ENCODE measurements at places on chromosomes 2 and 18.

- DNase-seq: no peak
Observed at GRCh38 chr2:121776361-121776760, 20.9 kb downstream of the TSN start.

DNA sequence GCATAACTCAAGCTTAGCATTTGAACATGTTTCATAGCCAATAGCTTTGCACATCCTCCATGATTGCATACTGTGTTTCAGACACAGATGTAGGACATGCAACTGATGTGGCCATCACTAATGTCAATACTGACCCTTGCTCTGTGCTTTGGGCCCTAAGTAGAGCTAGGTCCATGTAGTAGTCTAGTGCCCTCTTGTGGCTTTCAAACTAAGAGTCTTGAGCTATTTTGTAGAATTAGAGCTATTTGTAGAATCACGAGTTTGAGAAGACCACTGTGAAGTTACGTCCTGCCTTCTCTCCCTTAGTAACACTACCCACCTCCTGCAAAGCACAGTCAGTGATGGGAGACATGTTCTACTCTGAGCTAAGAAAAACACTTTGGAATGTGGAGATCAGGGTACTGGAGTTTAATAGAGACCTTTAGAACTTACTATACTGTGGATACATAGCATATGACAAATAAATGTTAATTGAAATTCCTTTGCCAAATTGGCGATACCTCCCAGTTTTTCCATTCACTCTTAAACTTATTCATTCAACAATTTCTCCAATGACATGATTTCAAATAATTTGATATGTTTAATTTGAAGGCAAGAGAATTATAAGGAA, 306.5 kb upstream of the TNP1 start:
- peak; percentile 39 for DNase-seq

DNA sequence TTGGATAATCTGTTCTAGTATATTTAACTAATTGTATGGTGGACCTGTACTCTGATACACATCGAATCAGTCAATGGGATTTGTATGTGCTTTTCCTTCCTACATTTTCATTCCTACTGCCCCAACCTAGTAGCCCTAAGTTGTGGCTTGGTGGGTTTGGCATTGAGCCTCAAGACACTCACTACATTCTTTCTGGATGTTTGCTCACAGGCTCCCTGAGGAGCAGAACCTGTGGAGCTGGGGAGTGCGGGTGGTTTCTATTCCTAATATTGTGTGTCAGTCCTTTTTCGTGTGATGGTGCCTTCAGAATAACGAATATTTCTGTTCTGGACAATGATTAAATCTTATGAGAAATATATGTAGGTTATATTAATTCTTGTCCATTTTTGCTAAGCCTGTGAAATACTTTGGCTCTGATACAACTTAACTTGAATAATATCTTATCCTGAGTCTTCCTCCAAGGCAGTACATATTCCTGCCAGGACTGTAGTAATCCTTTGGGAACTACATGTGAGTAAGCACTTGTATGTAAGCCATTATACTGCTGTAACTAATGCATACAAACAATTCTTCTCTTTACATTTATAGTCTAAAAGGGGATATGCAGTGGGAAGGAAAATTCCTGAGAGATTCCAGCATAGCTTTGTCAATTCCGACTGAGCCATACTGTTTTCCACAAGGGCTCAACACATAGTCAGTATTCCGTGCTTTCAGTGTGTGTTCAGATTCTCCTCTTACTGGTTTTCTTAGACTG, 150.6 kb downstream of the AGPS start:
- DNase-seq: no peak

- DNase-seq: no peak
Observed at GRCh38 chr2:213068676-213069359, 82.6 kb downstream of the IKZF2 start.

- no peak for DNase-seq
Observed at GRCh38 chr18:27996801-27997272, 180.1 kb downstream of the CDH2 start.

GRCh38 chr2:46887028-46887885, 28.3 kb downstream of the MCFD2 start:
- no peak for DNase-seq

DNA sequence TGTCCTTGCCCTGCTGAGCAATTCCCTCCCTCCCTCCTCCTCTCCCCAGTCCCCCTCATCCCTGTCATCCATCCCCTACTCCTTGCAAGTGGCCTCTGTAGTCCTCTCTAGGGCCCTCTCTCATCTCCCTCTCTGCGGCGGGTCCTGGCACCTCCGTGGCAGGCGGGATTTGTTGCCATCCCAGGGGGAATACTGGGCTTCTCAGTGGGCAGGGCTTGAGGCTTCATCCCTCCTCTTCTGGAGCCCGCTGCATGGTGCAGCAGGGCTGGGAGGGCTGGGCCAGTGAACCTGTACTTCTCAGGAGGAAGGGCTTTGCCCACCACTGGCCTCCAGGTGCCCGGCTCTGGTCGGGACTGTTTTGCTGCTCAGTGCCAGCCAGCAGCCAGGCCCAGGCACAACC, 216.2 kb downstream of the TFCP2L1 start:
- no peak for DNase-seq

GRCh38 chr2:89763581-89764485, 1072.4 kb downstream of the RPIA start:
- DNase-seq: no peak

DNA sequence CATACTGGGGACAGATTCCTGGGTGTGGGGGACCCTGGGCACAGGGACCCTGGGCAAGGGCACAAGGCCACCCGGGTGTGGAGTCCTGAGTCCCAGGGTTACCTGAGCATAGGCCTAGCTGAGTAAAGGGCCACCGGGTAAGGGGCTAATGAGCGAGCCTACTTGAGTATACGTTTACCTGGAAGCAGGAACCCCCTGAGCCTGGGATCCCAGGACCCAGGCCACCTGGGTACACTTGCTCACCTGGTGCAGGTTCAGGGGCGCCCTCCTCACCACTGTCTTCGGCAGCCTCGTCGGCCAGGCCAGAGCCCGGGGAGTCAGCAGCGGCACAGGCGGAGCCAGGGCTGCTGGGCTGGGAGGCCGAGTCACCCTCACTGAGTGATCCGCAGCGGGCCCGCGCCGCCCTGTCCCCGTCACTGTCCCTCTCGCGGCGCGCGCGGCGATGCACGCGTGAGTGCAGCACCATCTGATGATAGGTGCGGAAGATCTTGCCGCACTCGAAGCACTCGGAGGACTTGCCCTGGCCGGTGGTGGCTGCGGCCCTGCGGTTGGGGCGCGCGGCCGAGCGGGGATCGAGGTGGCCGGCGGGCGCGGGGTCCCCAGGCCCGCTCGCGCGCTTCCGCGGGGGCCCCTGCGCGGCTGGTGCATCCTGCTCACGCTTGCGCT, 53.9 kb downstream of the ZNF516 start:
- DNase-seq: no peak

GRCh38 chr2:238927746-238928519, 80.0 kb downstream of the TWIST2 start:
- no peak for DNase-seq

DNA sequence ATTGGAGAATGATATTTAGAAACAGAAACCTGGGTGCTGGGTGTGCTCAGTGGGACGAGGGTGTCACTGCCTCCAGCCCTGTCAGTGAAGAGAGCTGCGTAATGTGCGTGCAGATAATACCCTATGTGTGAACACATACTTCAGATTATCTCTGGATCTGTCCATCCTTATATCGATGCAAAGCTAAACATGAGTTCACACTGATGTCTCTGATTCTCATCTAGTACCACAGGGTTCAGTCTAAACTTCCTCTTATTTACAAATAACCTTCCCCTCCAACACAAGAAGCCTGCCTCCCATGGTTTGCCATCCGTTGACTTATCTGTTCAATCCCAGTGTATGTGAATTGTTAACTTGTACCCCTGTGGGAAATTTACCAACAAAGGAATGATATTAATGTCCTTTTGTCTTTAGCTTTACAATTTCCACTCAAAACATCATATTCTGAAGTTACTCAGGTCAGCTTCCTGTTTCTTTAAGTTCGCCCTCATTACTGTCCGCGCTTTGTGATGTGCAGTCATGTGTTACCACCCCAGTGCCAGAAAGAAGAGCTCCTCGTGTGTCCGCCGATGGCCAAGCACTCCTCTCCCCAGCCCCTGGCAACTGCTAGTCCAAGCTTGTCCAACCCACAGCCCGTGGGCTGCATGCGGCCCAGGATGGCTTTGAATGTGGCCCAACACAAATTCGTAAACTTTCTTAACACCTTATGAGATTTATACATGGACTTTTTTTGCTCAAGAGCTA, 108.2 kb downstream of the RTP5 start:
- DNase-seq: no peak

- DNase-seq: no peak
Observed at GRCh38 chr2:73114273-73114867, 1.6 kb upstream of the RAB11FIP5 start.

DNA sequence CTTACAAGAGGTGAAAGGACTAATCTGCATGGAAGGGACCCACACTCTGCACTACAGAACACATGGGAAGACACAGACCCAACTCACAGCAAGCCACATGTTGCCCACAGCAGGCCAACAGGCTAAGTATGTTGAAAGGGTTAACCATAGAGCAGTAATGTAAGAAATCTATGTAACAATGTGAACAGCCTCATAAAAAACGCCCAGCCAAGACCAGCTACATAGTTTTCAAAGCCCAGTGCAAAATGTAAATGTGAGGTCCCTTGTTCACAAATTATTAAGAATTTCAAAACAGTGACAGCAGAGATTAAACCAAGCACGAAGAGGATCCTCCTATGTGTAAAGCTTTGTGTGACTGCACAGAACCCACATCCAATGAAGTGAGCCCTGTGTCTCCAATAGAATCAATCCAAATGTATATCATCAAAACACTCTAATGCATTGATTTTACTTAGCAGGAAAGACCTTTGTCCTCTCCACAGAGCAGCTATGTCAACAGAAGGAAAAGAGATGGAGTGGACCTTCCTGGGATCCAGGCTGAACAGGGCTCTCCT, 210.1 kb downstream of the AGPS start:
- no peak for DNase-seq

- DNase-seq: no peak
Observed at GRCh38 chr2:233603520-233603919, 13.9 kb upstream of the UGT1A8 start.

DNA sequence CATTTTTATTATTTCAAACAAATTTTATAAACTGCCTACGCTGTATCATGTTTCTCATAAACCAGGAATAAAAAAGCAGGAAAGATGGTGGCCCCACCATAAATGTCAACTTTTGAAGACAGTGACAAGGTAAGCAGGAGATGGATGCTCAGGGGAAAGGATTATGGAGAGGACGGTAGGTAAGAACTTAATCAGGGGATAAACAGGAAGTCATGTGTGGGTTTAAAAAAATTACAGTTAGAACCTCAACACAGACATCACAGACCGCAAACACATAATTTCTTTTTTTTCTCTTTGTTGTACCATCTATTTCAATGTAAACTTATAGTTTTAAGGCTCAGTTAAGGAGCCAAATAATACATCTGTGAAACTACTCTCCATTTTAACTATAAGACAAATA, 575.2 kb upstream of the SLC8A1 start:
- DNase-seq: no peak

DNA sequence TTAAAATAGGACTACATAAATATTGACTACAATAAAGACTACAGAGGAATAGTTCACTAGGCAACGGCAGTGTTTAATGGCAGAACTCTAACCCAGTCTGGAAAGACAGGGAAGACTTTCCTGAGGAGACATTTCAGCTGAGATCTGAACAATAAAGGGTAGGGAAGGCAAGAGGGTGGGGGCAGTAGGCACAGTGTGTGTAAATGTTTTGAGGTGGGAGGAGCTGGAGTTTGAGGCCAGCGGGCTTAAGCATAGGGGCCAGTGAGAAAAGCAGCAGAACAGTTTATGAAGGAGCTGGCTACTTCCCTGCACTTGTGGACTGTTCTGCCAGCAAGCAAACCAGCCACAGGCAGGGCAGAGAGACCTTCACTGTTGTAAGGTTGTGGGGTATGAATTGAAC, 76.6 kb upstream of the UGP2 start:
- DNase-seq: no peak

GRCh38 chr2:174718591-174718990, 45.7 kb downstream of the CHRNA1 start:
- DNase-seq: no peak

GRCh38 chr2:173090276-173090877, 14.7 kb downstream of the MAP3K20 start:
- DNase-seq: no peak

DNA sequence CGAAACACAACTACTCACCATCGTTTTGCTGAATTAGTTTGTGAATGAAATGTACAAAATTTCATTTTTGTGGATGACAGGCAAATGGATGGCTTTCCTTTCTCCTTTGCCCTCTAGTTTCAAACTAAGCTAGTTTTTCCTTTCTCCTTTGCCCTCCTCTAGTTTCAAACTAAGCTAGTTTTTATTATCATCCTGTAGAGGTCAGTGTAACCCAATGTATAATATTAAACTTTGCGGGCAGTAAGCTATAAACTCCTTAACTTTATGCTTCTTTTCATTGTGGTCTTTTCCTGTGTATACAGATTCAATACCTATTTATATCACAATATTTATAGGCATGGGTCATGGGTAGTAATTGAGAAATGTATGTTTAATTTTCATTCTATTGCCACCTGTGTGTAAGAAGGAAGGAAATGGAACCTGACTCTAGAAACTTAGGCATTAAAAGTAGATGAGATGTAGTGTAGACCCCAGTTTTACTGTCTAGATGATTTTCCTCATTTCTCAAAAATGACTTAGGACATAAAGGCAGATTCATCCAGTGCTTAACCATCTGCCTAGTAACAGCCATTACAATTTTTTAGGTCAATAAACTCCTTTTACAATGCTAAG, 58.1 kb downstream of the MAP3K19 start:
- no peak for DNase-seq

GRCh38 chr18:13159579-13159978, 59.0 kb upstream of the LDLRAD4 start:
- DNase-seq: no peak

GRCh38 chr2:37350034-37350433, 5.6 kb downstream of the QPCT start:
- peak; percentile 75 for DNase-seq

GRCh38 chr2:96251721-96252292, 14.0 kb downstream of the TMEM127 start:
- no peak for DNase-seq

- no peak for DNase-seq
Observed at GRCh38 chr2:203280428-203281064, 41.7 kb downstream of the CYP20A1 start.

- no peak for DNase-seq
Observed at GRCh38 chr2:127611076-127611925, 34.7 kb upstream of the GPR17 start.

- peak; percentile 6 for DNase-seq
Observed at GRCh38 chr18:70195852-70196434, 9.5 kb downstream of the RTTN start.

GRCh38 chr2:46389417-46389916, 89.9 kb upstream of the TMEM247 start:
- no peak for DNase-seq

All from NCI-H1092 (cell line).